ENCODE measurements at places on chromosomes 4 and X.

DNA sequence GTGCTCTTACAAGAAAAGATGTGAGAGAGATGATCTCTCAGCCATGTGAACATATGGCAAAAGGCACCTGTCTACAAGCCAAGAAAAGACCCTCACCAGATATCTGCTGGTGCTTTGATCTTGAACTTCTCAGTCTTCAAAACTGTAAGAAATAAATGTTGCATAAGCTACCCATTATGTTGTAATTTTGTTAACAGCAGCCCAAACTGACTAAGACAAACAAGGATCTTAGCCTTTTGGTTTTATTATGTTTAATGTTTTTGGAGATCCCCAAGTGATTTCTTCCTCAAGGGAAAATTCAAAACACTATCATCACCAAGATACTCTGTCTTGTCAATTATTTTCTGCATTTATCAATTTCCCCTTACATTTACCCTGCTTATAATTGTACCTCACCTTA lies 21.8 kb upstream of the CCNI start:
- no peak for DNase-seq

GRCh38 chr4:99161373-99162099 lies 17.4 kb upstream of the ADH4 start:
- DNase-seq, result no peak

DNA sequence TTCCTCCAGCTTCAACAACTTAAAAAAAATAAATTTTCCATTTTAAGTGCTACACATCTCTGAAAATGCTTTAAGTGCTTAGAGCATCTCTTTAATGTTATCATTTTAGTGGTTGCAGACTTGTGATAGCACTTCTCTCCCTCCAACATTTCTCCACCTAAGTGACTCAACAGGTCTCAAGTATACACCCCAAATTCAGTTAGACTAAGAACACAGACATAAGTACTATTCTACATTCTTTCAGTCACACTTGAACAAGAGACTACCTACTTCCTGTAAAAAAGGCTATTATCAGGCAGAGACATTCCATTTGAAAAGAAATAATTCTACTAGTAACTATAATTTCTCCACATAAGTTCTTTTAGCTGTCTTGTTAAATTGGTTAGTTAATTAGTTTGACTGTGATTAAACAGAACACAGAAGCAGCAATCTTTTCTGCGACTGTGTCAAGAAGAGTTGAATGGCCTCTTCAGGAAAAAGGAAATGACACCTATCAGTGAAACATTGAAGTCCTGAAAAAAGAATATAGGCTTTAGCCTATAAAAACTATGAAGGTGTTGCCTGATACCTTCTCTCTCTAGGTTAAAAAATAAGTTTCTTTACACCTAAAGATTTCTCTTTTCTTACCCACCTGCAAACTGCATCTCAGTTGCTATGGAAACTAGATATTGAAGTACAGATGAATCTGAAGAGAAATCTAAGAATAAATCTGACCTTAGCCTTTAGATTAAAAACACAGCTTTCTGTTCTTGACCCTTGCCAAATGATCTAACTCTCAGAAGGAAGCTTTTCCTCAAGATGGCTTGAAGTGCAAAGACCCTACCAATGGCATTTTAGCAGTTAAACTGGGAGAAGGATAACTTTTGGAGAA lies 18.0 kb downstream of the NAF1 start:
- DNase-seq, result no peak

GRCh38 chr4:154465085-154465484 lies 26.5 kb downstream of the DCHS2 start:
- no peak for DNase-seq

GRCh38 chrX:10414862-10415261 lies 205.5 kb downstream of the MID1 start:
- no peak for DNase-seq

- DNase-seq, result no peak
Observed at GRCh38 chr4:166091146-166091545, 218.1 kb downstream of the TLL1 start.

- DNase-seq, result no peak
Observed at GRCh38 chrX:107827852-107828251, 2.2 kb downstream of the MID2 start.

DNA sequence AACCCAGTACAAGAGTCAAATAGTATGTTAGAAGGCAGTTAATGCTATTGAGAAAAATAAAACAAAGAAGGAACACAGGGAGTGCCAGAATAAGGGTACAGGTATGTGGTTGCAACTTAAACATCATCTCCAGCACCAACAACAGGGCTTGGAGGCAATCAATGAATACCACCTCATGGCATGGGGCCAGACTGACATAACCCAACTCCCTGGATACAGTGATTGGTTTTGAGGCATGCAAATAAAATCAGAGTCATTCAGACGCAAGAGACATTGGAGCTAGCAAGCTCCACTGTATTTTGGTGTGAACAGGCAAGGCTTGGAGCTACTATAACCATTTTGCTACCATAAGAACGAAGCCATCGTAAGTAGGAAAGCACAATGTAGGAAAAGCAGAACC lies 56.7 kb downstream of the PPP3CA start:
- DNase-seq, result no peak
